ENCODE measurements at places on chromosomes 2 and 18.

- DNase-seq, result no peak
Measured at GRCh38 chr18:79910563-79911343, 40.7 kb downstream of the SLC66A2 start.

GRCh38 chr2:33529771-33530481, 53.5 kb downstream of the RASGRP3 start:
- peak; percentile 95 for DNase-seq

GRCh38 chr18:2883076-2883735, 36.4 kb downstream of the EMILIN2 start:
- no peak for DNase-seq

- DNase-seq, result no peak
Measured at GRCh38 chr18:31738460-31739407, 21.9 kb downstream of the SLC25A52 start.

DNA sequence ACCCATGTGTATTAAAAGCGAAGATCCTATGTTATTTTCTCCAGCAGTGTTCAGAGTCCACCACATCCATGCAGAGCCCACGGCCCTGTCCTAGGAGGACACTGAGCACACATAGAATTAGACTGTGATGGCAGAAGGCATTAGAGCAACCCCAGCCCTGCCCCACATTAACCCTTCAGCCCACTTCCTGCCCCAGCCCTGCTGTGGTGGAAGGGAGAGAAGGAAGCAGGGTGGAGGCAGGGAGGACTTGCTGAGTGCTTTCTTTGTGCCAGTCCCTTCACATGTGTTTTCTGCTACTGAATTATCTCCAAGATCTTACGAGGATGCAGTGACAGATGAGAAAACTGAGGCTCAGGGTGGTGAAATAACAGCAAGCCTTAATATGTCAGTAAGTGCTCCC, 339.0 kb downstream of the SMAD2 start:
- no peak for DNase-seq

GRCh38 chr2:159617100-159617499, 752 bp upstream of the BAZ2B start:
- DNase-seq, result no peak

DNA sequence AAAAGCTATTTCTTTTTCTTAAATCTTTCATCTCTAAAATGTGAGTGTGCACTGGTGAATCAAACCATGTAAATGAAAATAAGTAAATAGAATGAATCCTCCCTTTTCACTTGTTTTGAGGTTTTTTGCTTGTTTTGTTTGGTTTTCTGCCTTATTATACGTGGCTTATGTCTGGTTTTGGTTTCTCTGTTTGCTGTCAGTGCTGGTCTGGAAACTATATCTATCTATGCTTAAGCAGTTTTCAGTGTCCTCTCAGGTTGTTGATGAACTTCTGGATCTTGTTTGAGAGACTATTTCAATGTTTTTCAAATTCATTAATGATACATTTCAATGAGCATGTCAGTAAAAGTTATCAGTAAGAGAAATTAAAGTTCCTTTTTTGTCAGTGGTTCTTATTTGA, 48.1 kb upstream of the TNFRSF11A start:
- no peak for DNase-seq

DNA sequence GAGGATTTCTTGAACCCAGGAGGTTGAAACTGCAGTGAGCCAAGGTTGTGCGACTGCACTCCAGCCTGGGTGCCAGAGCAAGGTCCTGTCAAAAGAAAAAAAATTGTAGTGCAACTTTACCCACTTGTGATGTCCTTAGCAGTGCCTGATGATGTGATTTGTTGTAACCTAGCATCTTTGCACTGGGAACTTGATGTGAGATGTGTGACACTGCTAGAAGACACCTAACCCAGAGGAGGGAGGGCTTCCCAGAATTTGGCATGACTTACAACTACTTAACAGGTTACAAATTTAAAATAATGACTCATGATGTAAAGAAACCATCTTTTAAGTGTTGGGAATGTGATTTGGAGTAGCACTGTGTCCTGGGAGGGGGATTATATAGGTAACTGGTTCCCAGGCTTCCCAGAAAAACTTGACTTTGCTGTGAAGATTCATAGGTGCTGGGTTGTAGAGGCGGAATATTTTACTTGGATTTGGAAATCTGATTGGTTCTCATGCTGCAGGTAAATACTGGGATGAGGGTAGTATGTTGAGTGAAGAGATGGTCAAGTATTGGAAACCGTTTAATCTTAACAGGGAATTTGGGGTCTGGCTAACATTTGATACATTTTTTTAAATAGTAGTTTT, 3.7 kb downstream of the EEF1B2 start:
- DNase-seq, result no peak

DNA sequence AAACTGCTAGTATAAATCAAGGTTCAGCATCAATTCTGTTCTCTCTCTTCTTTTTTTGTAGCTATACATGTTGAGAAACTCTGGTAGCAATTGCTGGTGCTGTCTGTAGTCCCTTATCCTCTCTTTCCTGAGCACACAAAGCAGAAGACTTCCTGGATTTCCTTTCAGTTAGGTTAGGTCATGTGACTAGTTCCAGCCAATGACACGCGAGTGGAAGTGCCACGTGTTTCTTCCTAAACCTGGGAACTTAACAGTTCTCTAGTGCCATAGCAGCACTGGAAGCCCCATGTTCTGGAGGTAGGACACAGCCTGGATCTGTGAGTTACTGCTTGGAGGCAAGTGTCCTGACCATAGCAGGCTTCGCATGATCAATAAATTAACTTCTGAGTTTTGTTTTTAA, 125.9 kb downstream of the PLA2R1 start:
- no peak for DNase-seq

- peak; percentile 38 for DNase-seq
Measured at GRCh38 chr18:70454704-70455322, 166.0 kb downstream of the SOCS6 start.

- DNase-seq, result no peak
Measured at GRCh38 chr18:13217466-13217961, 1.0 kb upstream of the LDLRAD4 start.

DNA sequence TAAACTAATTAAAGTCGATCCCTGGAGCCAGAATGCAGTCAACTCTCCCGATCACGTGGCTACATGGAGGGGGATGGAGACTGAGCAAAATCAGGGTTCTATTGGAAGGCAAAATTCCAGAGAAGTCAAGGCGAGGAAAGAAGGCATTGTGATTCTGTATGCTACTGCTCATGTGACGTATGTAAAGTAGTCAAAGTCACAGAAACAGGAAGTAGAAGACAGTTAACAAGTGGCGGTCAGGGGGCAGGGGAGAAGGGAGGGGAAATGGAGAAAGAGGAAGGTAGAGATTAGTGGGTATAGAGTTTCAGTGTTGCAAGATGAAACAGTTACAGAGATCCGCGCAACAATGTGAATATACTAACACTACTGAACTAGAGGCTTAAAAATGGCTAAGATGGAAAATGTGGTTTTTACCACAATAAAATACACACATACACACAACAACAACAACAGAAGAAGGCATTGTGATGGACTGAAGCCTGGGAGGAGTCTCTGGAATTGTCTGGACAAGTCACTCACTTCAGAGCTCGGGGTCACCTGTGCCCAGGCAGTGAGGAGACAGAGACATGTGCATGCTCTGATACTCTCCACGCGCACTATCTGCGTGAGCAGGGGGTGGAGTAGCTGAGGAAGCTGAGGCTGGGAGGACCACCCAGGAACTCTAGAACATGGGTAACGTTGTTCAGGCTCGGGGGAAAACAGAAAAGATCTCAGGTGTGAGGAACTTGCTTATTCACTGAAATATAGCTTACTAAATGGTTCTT, 89.9 kb upstream of the CDCA7 start:
- no peak for DNase-seq

GRCh38 chr2:237222178-237222577, 136.5 kb downstream of the COPS8 start:
- peak; percentile 96 for DNase-seq

- DNase-seq, result no peak
Measured at GRCh38 chr2:191280834-191281756, 35.9 kb downstream of the MYO1B start.

GRCh38 chr18:49562481-49563129, 748 bp downstream of the LIPG start:
- DNase-seq, result no peak

- no peak for DNase-seq
Measured at GRCh38 chr18:50143294-50143693, 51.7 kb downstream of the MYO5B start.

DNA sequence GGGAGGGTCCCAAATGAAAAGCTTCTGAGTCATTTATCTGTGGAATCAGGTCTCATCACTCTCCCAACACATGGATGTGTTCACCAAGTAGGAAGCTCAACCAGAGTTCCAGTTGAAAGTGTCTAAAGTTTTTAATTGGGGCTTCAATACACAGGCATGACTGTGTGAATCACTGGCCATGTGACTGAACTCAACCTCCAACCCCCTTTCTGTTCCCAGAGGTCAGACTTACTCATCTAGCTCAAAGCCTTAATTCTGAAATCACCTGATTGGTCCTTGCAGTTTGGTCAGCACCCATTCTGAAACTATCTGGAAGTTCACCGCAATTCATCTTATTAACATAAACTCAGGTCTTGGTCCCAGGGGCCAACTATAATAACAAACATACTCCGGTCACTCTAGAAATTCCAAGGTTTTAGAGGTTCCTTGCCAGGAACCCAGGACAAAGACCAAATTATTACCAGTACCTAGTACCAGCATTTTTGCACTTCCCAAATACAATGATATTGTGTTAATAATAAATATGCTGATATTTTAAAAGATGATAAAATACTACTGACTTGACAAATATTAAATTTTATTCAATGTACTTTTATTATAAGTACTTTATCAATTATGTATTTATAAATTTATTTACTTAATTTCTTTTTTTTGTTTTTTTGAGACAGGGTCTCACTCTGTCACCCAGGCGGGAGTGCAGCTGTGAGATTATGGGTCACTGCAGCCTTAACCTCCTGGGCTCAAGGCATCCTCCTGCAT, 10.7 kb upstream of the RBM45 start:
- no peak for DNase-seq

DNA sequence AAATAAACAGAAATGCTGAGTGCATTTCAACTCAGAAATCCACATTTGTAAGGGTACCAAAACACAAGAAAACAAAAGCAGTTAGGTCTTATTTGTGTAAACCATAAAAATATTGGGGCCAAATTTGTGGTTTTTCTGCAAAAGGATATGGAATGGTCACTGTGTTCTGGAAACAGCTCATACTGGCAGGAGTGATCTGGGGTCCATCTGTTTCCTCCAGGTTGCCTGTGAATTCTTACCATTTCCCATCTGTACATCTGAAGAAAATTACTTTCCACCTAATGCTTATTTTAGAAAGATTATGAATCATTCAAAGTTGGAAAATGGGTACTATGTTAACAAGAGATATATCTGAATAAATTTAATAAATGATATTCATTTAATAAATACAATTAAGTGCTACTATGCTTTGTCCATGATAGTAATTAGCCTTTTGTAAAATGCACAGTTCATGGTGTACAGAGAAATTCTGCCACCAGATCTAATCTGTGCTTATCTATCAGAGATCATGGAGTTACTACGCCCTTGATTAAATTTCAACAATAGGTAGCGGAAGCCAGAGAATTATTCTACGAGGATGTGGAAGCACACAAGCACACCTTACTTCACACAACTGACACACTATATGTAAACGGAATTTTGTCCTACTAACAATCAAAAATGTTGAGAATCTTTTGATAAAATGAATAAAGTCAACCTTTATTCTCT, 10.9 kb downstream of the ALS2 start:
- DNase-seq, result no peak

DNA sequence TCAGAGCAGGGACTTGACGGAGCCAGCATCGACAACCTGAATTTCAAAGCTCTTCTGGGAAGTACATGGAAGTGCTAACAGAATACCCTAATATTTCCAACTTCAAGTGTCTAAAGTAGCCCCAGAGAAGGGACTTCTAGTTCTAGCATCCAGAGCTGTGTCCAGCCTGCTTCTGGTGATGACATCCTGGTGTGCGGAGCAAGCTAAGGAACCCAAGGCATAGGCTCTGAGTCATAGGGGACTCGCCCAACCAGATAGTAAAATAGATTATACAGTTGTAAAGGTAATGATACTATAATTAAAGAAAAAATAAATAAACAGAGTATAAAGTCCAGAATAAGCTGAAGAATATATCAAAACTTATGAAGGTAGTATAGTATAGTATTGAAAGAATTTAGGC, 108.1 kb upstream of the SERPINE2 start:
- peak; percentile 51 for DNase-seq

DNA sequence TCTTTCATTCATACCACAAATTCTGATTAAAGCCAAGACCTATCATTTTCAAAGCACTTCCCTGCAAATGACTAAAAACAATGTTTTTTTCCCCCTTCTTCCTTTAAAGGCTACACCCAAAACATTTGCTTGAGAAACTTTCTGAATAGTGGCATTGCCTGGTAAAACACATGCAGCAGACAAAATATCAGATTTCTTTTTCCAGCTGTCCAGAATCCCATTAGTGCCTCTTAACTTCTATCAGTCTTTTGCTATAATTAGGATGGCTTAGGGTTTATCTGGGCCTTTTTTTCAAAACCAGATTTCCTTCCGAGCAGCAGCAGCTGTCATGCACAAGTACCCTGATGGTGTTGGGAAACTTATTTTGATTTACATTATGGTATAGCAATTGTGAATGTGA, 50.6 kb downstream of the ALPK2 start:
- DNase-seq, result no peak

GRCh38 chr2:24984912-24985311, 13.2 kb upstream of the DNAJC27 start:
- no peak for DNase-seq

GRCh38 chr18:21629089-21629832, 17.1 kb downstream of the SNRPD1 start:
- no peak for DNase-seq

- DNase-seq, result no peak
Measured at GRCh38 chr2:129069875-129070594, 751.4 kb upstream of the HS6ST1 start.

- DNase-seq, result no peak
Measured at GRCh38 chr2:38277245-38278116, 99.6 kb downstream of the ATL2 start.

GRCh38 chr2:200609028-200609614, 23.3 kb downstream of the AOX1 start:
- peak; percentile 77 for DNase-seq

DNA sequence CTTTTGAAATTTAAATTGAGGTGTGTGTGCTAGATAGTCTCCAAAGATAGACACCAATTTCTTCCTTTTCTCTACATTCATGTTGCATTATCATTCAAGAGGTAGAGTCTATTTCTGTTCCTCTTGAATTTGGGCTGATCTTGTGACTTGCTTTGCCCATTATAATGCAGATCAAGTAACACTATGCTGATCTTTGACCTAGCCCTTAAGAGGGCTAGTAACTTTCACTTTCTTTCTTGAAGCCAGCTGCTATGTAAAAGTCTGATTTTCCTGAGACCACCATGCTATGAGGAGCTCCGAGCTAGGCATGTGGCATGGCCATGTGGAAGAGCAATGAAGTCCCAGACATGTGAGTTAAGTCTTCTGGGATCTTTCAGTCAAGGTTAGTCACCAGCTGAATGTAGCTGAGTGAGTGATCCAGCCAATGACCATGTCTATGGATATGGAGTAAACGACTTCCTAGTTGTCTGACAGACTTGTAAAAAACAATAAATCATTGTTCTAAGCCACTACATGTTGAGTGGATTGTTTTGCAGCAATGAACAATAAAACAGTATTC, 189.4 kb upstream of the CWC22 start:
- DNase-seq, result no peak

GRCh38 chr2:38037757-38038621, 38.0 kb downstream of the CYP1B1 start:
- DNase-seq, result no peak
